ENCODE measurements at places on chromosomes 2 and 18.

DNA sequence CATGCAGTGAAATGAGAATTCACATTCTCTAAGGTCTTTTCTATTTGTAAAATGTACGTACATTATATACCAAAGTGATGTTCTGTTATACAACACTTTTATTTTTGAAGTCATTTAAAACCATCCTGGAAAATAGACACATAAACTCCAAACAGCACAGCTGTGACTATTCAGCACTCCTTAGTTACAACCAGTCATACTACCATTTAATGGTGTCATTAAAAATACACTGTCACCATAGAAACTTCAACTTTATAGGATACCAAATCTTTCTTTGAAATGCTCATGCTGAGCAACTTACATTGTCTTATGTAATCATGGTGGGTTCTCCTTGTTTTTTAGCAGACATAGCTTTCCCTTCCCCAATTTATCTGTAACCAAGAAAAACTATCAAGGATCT is 85.3 kb downstream of the METTL4 start:
- DNase-seq = no peak

DNA sequence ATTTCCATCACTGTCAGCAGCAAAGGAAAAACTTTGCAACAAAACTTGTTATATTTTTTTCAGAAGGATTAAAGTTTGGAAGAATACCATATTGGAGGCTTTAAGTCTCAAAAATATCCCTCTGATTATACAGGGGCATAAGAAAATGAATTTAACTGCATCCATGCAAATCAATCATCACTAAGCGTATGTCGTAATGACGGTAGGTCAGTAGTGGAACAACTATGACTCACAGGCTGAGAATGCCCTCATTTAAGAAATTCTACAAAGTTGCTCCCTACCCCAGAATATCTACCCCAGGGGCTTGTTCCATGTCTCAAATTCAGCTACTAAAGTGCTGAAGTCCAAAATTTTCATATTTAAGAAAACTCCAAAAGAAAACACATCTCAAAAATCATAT is 12.5 kb upstream of the NAB1 start:
- no peak for DNase-seq

GRCh38 chr2:40629768-40630434 is 178.0 kb upstream of the SLC8A1 start:
- no peak for DNase-seq

- no peak for DNase-seq
Measured at GRCh38 chr2:64157792-64158191, 13.6 kb upstream of the PELI1 start.

- peak; percentile 69 for DNase-seq
Measured at GRCh38 chr2:203936535-203936934, at the start of gene ICOS. Gene ICOS, plus strand, starts transcription at chr2:203936763. Its CDS starts 52 bp downstream, at chr2:203936815.

DNA sequence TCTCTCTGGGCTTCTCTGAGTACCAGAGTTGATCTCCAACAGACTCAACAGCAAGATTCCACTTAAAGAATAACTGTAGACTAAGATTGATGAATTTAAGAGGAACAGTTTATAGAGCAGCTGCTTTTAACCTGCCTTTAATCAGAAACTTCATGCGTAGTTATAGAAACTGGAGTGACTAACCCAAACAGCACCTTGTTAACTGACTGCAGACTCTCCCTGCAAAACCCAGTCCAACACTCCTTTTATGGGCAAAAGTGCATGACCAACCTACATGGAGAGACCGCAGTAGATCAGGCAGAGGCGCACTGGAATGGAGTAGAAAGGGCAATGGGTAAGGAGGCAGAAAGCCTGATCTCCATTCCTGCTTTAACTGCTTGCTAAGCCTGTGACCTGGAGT is 110.6 kb downstream of the NRP2 start:
- no peak for DNase-seq

DNA sequence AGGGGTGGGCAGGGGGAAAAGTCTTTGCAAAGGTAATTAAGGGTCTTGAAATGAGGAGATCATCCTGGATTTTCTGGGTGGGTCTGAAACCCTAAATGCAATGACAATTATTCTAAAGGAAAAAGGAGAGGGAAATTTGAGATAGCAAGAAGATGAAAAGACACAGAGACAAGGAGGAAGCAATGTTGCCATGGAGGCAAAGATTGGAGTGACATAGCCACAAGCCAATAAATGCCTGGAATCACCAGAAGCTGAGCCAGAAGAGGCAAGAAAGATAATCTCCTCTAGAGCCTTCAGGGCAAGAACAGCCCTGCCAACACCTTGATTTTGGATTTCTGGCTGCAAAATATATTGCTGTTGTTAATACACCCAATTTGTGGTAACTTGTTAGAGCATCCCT is 1246.3 kb upstream of the PIK3C3 start:
- no peak for DNase-seq
